ENCODE measurements at places on chromosomes 12 and 14.

- peak; percentile 46 for DNase-seq
These were observed 24.1 kb downstream of the DMAC2L start for GRCh38 chr14:50335989-50336824.

GRCh38 chr12:11524446-11524845 lies 125.0 kb upstream of the ETV6 start:
- DNase-seq: peak; percentile 36

GRCh38 chr14:82052778-82053177 lies 519.1 kb upstream of the SEL1L start:
- DNase-seq: no peak

DNA sequence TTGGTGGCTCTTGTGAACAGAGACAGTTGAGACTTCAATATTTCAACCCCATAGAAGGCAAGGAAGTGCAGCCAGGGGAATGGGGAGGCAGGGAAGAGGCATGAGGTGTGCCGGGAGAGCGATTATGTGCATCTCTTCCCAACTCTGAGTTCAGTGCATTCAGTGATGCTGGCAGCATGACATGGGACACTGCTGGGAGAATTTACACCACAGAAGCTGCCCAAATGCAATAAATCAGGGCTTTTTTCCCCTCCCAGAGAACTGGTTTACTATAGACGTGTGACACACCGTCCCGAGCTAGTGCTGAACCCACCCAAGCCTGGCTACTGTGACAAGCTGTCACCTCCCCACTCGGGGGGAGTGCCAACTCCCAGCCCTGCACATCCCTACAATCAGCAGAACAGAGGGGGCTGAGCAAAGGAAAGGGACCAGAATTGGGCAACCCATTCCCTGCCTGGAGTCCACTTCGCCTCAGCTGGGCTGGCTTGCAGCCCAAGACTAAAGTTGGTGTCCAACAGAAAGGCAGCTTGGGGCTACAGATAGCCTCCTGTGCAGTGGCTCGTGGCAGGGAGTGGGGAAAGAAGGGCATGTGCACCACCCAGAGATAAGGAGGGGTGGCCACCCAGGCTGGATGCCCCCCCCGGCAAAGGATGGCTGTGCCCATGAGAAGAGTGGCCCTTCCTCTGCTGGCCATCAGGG lies 16.7 kb downstream of the AHSA1 start:
- no peak for DNase-seq

GRCh38 chr12:28223858-28224257 lies 33.6 kb downstream of the CCDC91 start:
- no peak for DNase-seq

- DNase-seq: no peak
These were observed 59.5 kb downstream of the SLC4A8 start for GRCh38 chr12:51484119-51484518.

- no peak for DNase-seq
These were observed 54.1 kb downstream of the GRIP1 start for GRCh38 chr12:66624806-66625205.

DNA sequence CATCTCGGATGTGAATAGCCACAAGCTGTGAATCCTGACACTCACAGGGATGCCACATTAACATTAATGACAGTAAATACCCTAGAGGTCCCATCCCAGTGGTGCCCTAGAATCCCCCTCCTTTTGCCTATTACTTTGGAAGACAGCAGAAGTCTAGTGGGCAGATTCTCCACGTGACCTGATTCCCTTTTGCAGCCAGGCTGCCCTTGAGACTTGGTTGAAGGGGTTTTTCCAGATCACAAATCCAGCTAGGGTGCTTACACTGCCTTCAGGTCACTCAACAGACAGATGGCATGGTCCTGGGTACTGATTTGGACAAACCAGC lies 8.7 kb downstream of the HDAC7 start:
- DNase-seq: no peak

GRCh38 chr14:104978746-104979691 lies 845 bp upstream of the AHNAK2 start:
- no peak for DNase-seq

GRCh38 chr14:76863724-76864407 lies 37.7 kb downstream of the LRRC74A start:
- DNase-seq: no peak

- no peak for DNase-seq
These were observed 4.7 kb upstream of the PPP1R1A start for GRCh38 chr12:54593135-54593534.

GRCh38 chr12:47067176-47067575 lies 12.2 kb upstream of the PCED1B start:
- DNase-seq: no peak

- peak; percentile 59 for DNase-seq
These were observed 14.2 kb upstream of the CDKL1 start for GRCh38 chr14:50410921-50411320.

DNA sequence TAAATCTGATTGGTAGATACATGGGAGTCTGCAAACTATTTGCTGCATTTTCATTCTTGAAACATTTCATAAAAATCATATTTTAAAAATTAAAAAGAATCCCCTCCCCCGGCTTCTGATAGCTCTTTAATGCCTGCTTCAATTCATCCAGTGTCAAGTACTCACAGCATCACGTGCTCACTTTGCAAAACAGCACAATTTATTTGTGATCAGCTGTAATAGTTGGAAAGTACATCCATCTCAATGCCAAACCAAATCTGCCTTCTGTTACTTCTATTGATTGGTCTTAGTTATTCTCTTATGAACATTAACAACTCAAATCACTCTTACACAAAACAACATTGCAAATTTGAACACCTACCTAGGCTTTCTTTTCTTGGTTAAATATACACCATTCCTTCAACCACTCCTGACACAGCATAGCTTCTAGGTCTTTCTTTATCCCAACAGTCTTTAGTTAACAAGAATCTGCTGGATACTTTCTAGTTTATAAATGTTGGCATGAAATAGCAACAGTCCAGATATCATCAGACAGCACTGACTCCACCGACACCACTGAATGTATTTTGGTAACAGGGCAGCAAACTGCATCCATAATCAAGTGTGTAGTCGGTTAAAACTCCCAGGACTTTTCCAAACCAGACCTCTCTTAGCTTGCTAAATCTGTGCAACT lies 58.0 kb downstream of the PARP11 start:
- DNase-seq: no peak

DNA sequence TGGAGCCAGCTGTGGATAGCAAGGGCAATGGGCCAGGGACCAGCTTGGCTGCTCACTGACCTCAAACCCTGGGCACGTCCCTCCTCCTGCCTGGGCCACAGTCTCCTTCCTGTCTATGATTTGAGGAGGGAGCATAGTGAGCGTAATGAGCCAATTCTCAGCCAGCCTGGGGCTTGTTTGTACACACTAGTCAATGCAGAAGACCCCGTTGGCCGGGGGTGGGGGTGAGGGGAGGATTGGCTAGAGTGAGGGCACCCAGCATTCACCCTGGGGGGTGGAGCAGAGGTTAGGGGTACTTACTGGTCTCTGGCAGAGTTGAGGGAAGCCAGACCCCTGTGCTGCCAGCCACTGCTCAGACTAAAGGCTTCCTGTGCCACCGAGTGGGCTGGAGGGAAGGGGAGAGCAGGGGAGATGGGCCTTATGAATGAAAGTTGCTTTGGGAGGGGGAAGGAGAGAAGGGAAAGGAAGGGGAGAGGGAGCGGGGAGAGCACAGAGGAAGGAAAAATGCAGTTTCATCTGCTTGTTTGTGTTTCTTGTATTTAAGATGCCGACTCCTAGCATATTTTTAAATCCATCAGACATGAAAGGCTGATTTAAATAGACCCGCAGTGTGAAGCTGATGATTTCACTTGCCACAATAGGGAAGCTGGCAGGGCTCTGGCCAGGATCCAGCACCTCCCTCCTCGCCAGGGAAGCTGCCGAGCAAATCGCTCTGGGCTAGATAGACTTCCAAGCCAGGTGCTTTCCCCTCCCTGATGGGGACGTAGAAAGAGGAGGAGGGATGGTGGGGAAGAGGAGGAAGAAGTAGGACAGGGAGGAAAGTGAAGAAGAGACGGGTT lies 114.0 kb downstream of the PRMT8 start:
- no peak for DNase-seq

GRCh38 chr14:40252817-40253447 lies 820.7 kb upstream of the FBXO33 start:
- DNase-seq: no peak

GRCh38 chr12:89497005-89497404 lies 27.6 kb downstream of the GALNT4 start:
- DNase-seq: no peak

Measured in fibroblast of skin of right biceps (primary cell).